Fibroblast of skin of back (primary cell): ENCODE measurements at places on chromosomes 4 and X.
A peak's percentile ranks its signal among the peaks of the same experiment; 100 is the strongest.

DNA sequence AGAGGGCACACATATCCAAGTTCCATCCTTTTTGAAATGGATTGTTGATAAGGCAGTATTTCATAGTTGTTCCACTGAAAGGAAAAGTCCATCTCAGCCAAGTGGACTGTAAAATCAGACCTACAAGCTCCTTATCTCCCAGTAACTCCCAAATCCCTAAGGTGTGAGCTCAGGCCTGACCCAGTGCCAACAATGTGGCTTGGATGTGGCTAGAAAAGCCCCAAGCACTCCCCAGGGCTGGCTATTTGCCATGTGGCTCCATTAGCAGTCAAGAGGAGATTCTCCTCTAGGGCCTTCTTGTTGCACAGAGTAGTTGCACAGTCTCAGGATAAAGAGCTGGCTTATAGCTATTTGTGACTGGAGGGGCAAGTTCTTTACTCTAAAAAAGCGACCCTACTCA is 25.0 kb upstream of the DGKK start:
- DNase-seq: peak; percentile 0

- no peak for DNase-seq
These were observed 90.3 kb upstream of the GRIA3 start for GRCh38 chrX:123093792-123094191.

DNA sequence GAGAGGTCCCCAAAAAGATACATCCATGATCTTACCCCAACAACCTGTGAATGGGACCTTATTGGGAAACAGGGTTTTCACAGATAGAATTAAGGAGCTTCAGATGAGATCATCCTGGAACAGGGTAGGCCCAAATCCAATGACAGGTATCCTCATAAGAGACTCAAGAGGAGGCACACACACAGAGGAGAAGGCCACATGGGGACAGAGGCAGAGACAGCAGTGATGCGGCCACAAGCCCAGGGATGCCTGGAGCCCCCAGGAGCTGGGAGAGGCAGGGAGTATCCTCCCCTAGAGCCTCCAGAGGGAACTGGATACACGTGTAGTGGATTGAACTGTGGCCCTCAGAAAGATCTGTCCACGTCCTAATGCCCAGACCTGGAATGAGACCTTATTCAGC is 82.3 kb downstream of the PRKX start:
- no peak for DNase-seq

DNA sequence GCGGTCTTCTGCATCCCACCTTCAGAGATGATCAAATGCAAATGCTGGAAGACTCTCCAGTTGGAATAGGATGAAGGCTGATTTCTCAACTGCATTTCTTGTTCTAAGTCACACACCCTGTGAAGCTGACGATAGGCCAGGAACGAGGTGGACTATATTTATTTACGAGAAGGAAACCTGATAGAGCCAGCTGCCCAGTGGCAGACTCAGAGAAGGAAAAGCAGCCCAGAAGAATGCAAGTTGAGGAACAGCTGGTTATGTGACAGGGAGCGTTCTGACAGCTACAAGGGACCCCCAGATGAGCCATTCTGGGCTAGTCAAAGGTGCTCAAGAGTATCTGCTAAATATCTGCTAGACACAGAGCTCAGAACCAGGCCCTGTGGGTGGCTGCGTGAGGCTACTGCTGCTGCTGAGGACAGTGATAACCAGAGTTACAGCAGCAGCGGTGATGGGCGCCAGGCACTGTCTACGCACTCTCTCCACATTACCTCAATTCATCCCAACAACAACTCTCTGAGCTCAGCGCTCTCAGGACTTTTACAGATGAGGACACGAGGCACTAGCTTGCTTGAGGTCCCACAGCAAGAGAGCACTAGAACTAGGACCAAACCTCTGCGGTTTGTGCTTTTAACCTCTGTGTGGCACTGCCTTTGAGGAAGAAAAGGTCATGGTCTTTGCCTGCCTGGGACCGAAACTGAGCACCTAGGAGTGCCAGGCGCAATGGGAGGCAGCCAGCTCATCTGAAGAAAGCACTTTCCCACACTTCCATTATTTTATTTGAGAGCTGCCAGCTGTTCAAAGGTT is 69.0 kb downstream of the GATB start:
- no peak for DNase-seq

DNA sequence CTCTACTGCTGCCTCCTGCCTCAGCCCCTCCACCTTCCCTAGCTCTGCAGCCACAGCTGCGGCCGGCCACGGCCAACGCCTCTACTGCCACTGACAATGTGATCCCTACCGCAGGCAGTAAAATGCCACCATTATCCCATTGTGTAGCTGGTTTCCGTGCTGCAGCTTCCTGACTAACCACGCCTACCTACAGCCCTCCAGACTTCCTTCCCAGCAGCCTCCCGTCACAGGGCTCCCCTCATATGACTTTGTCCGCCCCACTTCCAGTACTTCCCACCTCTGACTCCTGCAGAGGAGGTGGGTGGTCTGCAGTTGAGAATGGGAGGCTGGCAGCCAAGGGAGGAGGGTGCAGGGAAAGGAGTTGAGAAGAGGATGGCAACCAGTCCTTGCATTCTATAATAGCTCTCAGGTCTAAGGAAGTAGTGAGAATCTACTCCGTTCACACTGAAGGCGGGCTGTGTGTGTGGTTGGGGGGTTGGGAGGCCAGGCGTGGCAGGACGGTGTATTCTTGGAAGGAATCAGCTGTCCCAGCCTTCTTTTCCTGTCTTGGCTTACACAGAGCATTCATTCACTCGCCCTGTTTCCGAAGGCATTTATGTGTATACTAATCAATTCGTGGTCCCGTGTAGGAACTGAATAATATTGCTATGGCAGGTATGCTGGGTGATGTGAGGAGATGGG is 33.1 kb upstream of the USP51 start:
- no peak for DNase-seq

GRCh38 chr4:54930226-54930625 is 195.2 kb downstream of the KDR start:
- DNase-seq: peak; percentile 81

DNA sequence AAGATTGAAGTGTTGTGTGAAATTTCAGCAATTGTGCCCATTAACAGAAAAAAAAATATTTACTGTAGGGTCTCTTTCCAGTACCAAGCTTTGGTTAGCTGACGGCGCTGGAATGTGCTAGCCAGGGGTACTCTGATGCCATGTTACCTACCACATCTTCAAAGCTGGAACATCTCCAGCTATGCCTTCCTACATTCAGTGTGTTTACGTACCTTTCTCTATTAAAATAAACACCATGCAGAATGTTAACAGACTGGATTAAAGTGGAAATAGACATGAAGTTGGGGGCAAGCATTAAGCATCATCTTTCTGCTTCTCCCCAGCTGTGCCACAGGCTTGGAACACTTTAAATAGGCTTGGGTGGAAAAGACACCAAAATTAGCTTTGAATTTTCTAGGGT is 65.9 kb downstream of the USP38 start:
- no peak for DNase-seq
